ENCODE measurements at places on chromosomes 3 and 15.

- no peak for DNase-seq
Observed at GRCh38 chr3:38582316-38582715, 67.2 kb downstream of the SCN5A start.

DNA sequence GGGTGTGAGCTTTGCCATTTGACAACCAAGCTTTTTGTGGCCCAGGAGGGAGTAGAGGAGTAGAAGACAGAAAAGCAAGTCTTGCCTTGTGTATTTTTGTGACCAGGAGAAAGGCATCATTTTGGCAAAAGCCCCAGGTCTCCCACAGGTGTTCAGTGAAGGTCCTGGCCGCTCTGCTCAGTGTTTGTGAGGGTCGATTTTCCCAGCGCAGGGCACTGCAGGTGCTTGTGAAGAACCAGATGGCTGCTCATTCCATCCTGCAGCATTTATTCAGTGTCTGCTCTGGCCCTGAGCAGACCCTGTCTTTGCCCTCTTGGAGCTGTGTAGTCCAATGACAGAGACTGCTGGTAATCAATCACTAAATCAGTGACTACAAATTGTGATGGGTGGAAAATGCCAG lies 19.5 kb downstream of the TRAK1 start:
- DNase-seq: no peak

DNA sequence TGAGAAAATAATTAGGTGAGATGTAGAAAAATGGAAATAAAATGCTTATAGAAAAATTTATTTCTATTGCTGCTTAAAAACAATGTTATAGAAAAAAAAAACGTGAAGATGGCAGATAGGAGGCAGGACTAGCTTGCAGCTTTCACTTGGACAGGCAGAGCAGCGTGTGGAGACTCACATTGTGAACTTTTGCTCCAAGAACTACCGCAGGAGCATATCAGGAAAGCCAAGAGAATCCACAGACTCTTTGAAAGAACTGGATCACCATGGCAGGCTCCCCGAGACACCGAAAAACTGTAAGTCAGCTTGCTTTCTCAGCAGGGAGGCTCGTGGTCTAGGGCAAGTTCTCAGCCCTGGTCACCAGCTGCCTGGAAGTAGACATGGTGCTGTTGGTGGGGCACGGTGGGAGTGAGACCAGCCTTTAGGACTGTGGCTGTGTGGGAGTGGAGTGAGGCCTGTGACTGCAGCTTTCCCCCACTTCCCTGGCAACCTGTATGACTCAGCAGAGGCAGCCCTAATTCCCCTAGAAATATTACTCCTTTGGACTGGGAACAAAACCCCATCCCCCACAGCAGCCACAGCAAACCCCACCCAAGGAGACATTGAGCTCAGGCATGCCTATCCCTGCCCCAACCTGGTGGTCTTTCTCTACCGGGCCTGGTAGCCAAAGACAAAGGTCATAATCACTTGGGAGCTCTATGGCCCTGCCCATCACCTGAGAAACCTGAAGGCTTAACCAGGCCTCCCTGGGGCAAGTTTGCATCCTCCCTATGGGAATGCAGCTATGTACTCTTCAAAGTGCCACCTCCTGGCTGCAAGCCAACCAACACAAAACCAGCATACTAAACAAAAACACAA lies 22.8 kb downstream of the STRIT1 start:
- DNase-seq: no peak

- DNase-seq: no peak
Observed at GRCh38 chr15:99476413-99477222, 89.2 kb upstream of the MEF2A start.

- no peak for DNase-seq
Observed at GRCh38 chr3:57163751-57164150, 1.4 kb downstream of the IL17RD start.

- no peak for DNase-seq
Observed at GRCh38 chr3:190074817-190075216, 45.9 kb downstream of the P3H2 start.

- DNase-seq: no peak
Observed at GRCh38 chr3:194070220-194070633, 65.7 kb upstream of the HES1 start.

DNA sequence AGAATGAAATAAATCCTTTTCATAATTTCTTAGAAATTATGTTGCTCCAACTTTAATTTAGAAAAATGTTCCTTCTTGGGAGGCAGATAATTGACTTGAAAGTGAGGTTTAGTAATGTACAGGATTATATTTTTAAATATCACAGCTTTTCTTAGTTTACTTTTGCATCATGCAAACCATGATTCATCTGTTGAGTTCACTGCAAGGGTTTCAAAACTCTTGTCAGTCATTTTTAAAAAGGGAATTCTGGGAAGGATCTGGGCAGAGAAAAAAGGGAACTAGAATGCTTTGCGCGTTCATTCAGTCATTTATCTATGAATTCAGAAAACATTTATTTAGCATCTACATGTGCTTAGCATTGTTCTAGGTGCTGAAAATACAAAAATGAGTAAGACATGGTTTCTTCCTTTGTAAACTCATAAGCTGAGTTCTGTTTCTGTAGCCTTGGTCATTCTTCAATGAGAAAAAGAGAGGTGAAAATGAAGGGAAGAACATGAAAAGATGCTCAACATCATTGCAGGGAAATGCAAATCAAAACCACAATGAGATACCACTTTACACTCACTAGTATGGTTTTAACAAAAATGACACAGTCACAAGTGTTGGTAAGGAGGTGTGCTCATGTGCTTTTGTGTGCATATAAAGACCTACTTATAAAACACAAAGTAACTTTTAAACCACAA lies 209.1 kb downstream of the NR1D2 start:
- no peak for DNase-seq

GRCh38 chr15:59278120-59278519 lies 71.5 kb downstream of the LDHAL6B start:
- DNase-seq: no peak

- no peak for DNase-seq
Observed at GRCh38 chr3:68206524-68207117, 552.2 kb upstream of the SUCLG2 start.

- no peak for DNase-seq
Observed at GRCh38 chr15:50095938-50096821, 22.9 kb downstream of the ATP8B4 start.

GRCh38 chr3:155342344-155342743 lies 48.9 kb upstream of the STRIT1 start:
- DNase-seq: no peak

GRCh38 chr15:76393614-76394013 lies 57.0 kb downstream of the ISL2 start:
- DNase-seq: no peak

DNA sequence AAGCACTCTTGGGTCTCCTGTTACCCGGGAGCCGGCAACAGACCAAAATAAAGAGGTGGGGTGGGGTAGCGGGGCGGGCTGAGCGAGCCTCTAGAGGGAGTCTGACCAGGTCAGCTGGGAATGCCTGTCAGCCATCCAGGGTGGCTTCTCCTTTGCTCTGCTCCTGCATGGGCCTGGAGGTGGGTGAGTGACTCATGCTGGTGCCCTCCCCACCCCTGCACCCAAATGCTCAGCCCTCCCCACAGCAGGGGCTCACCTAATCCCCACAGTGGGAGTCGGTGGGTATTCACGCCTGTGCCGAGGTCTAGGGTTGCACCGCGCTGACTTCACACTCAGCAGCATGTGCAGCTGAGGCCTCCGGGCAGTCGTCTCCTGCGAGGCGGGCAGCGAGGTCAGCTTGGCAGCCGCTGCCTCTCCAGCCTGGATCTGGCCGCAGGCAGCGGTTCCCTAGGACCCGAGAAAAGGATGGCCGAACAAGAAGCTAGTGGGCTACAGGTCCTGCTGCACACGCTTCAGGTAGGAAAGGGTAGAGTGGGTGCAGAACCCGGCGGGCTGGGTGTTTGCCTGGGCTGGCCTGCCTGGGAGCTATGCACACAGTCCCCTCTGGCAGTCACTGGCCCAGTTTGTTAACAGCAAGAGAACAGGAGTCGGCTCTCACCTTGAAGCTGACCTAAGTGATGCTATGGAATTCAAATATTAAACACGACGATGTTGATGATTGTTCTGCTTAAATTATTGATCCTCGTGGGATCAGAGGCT lies at the start of gene AGBL1:
Gene AGBL1, plus strand, starts transcription at position 364 of the 759 bp plus-strand sequence.
- no peak for DNase-seq

DNA sequence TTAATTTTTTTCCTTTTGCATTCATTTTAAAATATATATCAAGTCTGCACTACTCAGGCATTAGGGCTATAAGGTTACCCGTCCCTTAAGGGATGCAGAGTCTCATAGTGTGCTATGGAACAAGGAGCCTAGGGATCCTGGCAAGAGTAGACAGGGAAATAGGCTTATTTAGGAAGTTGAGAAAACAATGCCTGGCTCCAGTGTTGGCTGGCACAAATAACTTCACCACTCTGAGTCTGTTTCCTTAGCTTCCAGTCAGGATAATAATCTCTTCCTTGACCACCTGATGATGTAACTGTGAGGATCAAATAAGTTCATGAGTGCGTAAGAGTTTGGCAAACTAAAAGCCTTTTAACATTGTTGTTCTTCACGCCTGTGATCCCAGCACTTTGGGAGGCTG lies 540.8 kb upstream of the IL12A start:
- DNase-seq: no peak

- DNase-seq: no peak
Observed at GRCh38 chr15:81926981-81927380, 118.8 kb downstream of the MEX3B start.

DNA sequence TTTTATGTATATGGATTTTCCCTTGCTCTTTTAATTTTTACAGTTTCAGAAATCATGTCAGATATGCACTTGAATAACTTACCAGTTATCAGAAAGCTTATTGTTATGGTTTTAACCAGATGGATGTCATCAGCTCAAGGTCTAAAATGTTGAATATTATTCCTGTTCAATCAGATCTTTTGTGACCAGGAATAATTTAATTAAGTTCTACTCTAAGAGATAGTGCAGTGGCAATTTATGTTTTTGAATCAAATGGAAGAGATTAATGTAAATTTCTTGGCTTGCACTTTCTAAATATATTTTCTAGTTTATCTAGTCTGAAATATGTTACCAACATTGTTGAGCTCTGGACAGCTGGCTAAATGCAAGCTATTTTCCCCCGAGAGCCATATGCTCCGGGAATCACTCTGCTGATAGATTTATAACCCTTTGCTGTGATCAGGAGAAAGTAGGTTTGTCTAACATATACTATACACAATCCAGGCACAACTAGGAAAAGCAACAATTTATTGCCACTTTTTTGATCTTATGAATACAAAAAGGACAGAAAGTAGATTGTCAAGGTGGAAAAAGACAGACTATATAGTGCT lies 76.8 kb upstream of the CD96 start:
- DNase-seq: no peak

- no peak for DNase-seq
Observed at GRCh38 chr3:88809993-88810392, 297.4 kb upstream of the EPHA3 start.

- DNase-seq: no peak
Observed at GRCh38 chr3:115977866-115978265, 354.6 kb downstream of the GAP43 start.

DNA sequence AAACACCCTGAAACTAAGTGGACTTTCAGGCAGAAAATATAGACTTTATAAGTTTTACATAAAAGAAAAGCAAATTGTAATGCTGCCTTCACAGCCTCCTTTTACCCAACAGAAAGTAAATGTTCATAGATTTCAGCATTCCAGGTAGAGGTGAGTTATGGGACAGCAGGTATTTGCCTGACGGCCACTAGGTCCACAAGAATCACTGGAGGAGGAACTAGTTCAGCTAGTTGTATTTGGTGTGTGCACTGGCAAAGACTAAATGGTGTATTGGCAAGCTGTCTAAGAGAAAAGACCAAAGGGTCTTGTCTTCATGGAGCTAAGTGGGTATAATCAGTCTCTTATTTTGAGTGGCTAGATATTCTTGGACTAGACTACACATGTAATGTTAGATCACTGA lies 34.2 kb downstream of the ZNF654 start:
- DNase-seq: no peak

- no peak for DNase-seq
Observed at GRCh38 chr3:14505803-14506500, 34.2 kb downstream of the GRIP2 start.

- DNase-seq: no peak
Observed at GRCh38 chr3:54349691-54350090, 227.3 kb downstream of the CACNA2D3 start.

DNA sequence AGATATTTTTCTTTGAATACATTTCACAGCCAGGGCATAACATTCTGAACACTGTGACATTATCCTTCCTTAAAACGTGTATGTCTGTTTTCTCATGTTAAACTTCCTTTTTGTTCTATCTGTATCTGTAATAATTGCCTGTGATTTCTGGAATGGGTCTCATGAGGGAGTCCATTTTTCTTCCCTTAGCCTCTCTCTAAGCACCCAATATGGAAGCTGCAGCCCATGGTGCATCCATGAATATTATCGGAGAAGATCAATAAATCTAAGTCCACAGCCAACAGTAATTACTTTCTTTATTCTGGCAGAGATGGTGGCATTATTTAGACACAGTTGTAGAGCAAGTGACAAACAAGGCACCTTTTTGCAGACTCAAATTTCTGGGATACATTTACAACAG lies 671.1 kb downstream of the TUSC7 start:
- DNase-seq: no peak

- DNase-seq: no peak
Observed at GRCh38 chr3:144770281-144770680, 798.7 kb downstream of the DIPK2A start.

GRCh38 chr3:152615681-152616080 lies 219.2 kb upstream of the P2RY1 start:
- DNase-seq: no peak

DNA sequence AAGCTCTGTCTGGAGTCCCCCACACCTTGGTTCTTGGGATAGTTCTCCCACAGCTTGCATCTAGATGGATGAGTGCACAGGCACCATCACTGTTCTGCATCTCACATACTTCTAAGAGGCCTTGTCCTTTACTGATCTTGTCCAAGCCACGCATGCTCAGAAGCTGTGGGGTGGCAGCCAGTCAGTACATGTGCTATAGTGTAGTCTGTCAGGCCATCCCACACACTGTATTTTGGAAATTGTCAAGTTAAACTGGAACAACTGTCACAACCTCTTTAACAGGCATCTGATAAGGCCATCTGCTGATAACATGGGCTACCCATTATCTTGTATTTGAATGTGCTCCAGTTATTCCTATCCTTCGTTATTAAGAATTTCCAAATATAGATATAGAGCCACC lies 296.5 kb upstream of the AZI2 start:
- no peak for DNase-seq

- no peak for DNase-seq
Observed at GRCh38 chr3:120161902-120162301, 67.7 kb upstream of the GSK3B start.

GRCh38 chr15:51093839-51094605 lies 684 bp downstream of the TNFAIP8L3 start:
- no peak for DNase-seq

GRCh38 chr3:134299185-134299887 lies 48.7 kb upstream of the RYK start:
- no peak for DNase-seq

GRCh38 chr15:80585544-80586018 lies 109.5 kb upstream of the ABHD17C start:
- DNase-seq: no peak

Data from activated CD4-positive, alpha-beta T cell treated with anti-CD3 and anti-CD28 coated beads, Interleukin-2, amount 50 U/mL, for 1 hour (primary cell).